Stimulated activated CD8-positive, alpha-beta memory T cell treated with anti-CD3 and anti-CD28 coated beads, Interleukin-7, amount 100 ng/mL, for 1 hour (primary cell): ENCODE measurements at places on chromosomes 3 and 15.

DNA sequence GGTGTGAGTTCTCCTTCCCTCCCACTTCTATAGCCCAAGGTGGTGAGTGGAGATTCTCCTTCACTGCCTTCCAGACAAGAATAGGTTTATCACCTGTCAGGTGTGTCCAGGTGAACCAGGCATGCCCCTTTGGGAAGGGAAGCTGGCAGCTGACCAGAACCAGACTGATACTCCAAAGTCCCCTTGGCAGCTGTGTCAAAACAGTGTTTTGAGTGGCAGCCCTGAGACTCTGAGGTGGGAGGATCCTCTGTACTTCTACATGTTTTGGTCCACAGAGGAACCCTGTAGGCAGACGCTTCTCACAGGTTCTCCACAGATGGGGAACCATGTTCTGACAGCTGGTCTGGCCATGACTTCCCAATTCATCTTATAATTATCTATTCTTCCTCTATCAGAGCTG, 30.1 kb downstream of the ISL2 start:
- DNase-seq = no peak

DNA sequence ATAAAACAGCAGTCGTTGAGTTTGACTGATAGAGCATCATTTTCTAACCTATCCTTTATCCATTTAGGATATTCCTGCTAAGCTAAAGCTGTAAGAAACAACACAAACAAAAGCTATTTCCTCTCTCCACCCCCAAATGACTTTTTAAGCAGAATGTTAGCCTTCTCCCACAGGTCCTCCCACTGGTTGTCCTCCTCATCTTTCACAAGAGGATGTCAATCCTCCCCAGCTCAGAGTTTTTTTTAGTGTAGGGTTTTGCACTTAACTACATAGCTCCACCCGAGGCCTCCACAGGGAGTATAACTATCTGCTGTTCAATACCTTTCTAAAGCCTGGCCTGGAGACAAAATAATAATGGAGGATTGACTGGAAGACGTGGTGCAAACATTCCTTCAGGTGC, 7.8 kb downstream of the SETMAR start:
- DNase-seq = no peak

DNA sequence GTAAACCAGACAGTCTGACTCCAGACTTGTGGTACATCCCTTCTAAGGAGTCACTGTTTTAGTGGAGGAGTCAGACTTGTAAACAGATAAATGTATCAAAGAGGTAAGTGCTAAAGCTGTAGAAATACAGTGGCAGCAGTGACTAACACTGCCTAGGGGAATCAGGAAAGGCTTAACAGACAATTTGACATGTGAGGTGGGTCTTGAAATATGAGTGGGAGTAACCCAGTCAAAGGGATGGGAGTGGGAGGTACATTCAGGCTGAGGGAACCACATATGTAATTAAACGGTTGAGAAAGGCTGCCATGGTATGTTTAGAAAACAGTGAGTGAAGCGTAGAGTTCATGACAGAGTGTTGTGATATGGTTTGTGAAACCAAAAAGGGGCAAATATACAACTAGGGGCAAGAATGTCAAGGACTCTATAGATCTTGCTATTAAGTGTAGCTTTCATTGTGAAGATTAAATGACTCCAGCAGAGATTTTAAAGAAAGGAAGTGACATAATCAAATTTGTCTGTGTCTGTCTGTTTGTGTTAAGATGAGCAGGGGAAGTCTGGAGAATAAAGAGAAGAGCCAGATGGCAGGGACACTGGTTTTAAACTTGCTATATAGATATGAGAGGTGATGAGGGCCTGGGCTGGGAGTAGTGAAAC, 11.2 kb upstream of the ALCAM start:
- DNase-seq = no peak

GRCh38 chr3:100614941-100615340, 5.5 kb downstream of the ADGRG7 start:
- DNase-seq = no peak

- no peak for DNase-seq
These were observed 188.4 kb upstream of the WNT5A start for GRCh38 chr3:55675478-55675877.

GRCh38 chr3:27533718-27534573, 49.8 kb upstream of the SLC4A7 start:
- DNase-seq = no peak

GRCh38 chr3:116067326-116067725, 378.0 kb downstream of the LSAMP start:
- no peak for DNase-seq

DNA sequence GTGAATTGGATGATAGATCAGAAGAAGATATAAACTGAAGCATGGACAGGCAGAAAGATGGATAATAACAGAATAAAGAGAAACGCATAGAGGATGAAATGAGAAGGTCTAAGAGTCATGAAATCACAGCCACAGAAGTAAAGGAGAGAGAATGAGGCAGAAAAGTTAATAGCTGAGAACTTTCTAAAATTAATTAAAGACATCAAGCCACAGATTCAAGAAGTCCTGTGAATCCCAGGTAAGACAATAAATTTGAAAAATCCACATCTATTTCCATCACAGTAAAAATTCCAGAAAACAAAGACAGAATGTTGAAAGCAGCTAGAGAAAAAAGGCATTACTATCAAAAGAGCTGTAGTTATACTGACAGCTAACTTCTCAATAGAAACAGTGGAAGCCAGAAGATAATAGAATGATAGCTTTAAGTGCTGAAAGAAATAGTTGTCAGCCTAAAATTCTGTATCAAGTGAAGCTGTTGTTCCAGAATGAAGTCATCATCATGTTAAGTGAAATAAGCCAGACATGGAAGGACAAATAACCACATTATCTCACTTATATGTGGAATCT, 12.0 kb downstream of the ACVR2B start:
- no peak for DNase-seq
